ENCODE measurements at places on chromosomes 12 and 14.

- DNase-seq = no peak
Observed at GRCh38 chr14:59302313-59302712, 113.8 kb downstream of the DAAM1 start.

DNA sequence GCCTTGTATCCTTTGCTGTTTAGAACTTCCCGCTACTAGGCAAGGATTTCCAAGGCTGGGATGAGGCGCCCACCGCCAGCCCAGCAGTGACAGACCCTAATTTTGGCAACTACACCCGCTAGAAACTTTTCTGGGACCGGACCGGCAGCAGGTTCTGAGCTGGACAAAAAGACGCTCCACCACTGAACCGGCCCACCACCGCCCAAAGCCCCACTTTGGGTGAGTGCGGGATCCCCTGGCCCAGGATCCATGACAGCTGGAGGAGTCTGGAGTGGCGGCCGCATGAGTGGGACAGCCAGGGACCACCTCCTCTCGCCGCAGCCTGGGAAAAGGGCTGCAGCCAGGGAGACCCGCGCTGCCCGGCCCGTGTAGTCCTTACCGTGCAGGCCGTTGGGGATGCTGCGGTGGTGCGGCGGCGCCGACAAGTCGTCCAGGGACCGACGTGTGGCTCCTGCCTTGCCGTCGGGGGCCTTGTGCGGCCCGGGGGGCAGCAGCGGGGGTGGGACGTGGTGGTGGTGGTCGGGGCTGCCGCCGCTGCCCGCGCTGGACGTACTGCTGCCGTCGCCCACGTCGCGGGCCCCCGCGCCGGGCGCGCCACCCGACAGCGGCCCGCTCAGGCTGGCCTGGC, 1.1 kb downstream of the CCDC85C start:
- DNase-seq = no peak

GRCh38 chr12:105301696-105302095, 28.8 kb upstream of the C12orf75 start:
- no peak for DNase-seq

DNA sequence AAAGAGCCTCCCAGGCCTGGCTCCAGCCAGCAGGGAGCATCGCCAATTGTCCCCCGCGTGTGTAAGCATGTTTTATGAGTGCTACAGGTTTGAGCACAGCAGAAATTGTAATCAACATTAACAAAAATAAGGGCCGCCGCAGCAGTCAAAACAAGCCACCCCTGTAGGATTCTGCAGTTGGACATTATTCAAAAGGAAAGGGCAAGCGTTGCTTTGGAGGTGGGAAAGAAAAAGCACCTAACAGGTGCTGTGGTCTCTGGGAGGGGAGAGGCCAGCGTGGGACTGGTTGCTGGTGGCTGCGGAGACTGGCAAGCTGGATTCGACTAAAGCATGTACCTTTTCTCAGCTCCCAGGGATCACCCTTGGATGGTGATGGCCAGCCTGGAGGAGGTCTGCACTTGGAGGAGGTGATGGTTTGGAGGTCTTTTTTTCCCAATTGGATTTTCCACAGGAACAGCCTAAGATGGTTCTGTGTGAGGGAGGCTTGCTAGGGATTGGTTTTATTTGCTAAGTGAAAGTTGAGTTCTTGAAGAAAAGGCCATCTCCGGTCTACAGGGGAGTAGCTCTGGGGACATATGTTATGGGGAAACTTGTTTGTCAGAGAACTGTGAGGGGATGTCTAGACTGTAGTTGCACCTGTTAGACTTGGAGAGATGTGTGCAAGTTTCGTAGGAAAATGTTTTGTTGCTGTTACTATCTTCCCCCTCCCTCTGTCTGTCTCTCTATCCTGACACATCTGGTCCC, 2.0 kb downstream of the DYRK2 start:
- DNase-seq = no peak

- DNase-seq = peak; percentile 72
Observed at GRCh38 chr14:51095854-51096823, 1.2 kb upstream of the TRIM9 start.

DNA sequence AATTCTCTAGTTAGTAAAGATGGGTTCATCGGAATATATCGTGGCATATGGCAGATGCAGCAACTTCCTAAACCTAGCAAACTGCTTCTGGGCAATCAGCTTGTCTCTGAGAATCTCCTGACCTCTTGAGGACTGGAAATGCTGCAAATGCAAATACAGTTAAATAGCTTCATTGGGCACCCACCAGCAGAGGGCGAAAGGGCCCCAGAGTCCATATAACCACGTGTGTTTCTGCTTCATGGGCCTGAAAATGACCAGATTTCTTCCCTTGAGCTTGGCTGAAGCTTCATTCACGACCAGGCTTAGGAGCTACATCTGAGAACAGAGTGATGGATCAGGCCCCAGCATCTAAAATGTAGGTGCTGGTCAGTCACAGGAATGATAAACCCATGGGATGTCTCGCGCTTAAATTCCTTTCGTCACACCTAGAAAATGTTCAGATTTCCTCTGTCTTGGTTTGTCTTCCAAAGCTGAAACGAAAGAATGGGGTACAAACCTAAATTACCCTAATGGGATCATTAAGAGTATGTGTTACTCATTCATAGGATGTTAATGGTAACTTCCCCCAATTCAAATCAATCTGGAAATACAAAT, 1482.5 kb upstream of the TMEM132C start:
- DNase-seq = peak; percentile 53

DNA sequence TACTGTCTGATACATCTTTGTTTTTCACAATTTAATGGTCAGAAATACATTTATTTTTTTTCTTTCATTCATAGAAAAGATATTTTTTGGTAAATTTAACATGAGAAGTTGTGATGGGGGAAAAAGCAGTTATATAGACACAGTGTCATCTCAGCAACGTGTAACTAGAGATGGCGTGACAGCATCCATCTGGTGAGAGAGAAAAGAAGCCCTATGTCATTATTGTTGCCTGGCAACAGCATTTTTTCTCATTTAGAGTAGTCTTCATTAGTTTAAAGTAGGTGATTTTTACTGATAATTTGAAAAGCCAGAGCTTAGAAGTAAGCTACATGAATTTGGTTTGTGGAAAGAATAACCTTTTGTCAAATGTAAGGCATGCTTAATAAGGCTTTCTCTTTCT, 128.6 kb downstream of the ACSS3 start:
- no peak for DNase-seq

- DNase-seq = no peak
Observed at GRCh38 chr14:50741567-50741966, 73.5 kb upstream of the SAV1 start.

DNA sequence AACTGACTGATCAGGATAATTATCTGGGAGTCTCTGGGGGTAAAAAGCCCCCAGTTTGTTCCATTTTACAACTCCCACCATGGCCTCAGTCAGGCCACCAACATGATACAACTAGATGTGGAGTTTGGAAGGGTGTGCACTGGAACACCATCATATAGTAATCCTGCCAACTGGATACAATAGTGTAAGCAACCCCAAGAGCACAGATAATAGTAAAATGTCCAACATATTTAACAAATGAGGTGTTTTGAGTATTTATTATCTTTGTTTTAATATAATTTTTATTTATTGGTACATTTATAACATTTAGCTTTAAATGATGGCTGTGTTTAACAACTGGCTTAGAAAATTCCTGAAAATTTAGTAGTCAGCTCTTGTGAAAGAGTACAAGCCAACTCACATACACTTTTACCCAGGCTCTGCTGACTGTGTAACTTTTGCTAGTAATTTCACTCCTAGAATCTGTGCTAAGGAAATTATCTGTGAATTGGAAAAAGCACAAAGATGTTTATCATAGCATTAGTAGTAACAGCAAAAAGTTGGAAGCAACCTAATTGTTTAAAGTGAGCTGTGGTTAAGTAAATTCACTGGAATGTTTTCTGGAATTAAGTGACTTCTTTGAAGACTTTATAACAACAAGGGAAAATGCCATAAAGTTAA, 196.8 kb downstream of the RAD51B start:
- no peak for DNase-seq

DNA sequence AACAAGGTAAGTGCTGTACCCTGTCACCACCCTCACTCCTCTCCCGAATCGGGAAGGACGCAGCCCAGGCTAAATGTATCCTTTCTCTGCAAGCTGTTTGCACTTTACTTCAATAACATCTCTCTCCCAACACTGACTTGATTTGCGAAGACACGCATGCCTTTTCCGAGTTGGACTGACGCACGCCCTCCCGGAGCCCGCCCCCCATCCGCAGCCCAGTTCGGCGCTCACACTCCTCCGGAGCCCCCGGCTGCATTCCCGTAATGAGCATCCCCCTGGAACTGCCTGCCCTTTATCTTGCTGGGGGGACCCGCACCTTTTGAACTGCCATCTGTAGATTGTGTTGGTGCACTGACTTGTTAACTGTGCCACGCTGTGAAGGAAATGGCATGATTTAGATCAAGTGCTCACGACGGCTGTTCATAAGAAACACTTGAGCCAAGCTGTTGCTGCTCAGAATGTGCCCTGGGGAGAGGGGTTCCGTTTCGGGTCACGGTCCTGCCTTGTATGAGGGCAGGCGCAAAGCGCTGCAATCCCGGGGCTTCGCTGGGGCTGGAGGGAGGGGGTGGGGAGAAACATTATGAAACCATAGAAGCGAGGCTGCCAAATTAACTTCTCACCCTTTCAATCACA, 176.6 kb upstream of the CDKN3 start:
- no peak for DNase-seq

DNA sequence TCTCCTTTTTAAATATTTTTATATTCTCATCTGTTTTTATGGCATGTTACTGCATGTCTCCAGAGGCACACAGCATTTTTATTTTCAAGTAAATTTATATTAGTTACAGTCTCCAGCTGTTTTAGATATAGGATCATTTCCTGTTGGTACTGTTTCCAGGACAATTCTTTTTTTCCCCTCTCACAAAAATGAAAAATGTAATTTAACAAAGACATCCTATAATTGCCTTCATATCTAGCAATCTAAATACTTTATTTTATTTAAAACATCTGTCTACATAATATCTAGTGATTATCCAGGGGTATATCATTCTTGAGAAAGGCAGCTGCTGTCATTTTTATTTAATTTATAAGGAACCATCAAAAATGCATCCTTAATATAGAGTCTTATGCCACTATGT, 272.4 kb upstream of the NPAS3 start:
- no peak for DNase-seq

DNA sequence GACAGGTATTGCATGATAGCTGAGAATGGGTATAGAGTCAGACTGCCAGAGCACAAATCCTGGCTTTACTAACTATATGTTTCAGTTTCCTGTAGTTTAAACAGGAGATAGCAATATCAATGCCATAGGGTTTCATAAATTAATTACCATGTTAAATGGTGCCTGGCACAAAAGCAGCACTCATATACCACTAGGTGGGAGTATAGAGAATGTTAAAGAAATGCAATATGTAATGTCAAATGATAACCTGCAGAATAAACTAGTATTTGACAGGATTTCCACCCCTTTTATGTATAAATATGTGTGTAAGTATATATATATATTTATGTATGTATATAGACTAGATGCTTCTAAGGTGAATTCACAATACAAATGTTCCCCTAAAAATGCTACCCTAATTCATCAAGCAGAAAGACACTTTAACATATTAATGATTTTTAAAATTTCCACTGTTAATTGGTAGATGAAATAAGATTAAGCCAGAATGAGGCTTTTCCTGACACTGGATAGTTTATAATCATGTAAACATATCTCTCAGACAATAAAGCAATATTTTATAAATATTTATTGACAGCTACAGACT, 8.6 kb downstream of the WDR89 start:
- DNase-seq = peak; percentile 45

GRCh38 chr12:122147514-122148290, 26.3 kb downstream of the IL31 start:
- DNase-seq = no peak

All from suppressor macrophage treated with lipopolysaccharide for 4 hours (primary cell).